ENCODE measurements at places on chromosomes 11 and 22.

GRCh38 chr11:65640483-65641296, 2.8 kb downstream of the SIPA1 start:
- DNase-seq: no peak

- DNase-seq: no peak
These were observed 6.5 kb downstream of the TMEM258 start for GRCh38 chr11:61785837-61786402.

GRCh38 chr11:111538407-111539114, 2.0 kb upstream of the LAYN start:
- DNase-seq: no peak

GRCh38 chr22:47445212-47445611, 682.8 kb downstream of the TBC1D22A start:
- no peak for DNase-seq

GRCh38 chr11:62538470-62539237, 8.0 kb downstream of the AHNAK start:
- DNase-seq: no peak

GRCh38 chr11:116310226-116310625, 462.6 kb downstream of the BUD13 start:
- no peak for DNase-seq

DNA sequence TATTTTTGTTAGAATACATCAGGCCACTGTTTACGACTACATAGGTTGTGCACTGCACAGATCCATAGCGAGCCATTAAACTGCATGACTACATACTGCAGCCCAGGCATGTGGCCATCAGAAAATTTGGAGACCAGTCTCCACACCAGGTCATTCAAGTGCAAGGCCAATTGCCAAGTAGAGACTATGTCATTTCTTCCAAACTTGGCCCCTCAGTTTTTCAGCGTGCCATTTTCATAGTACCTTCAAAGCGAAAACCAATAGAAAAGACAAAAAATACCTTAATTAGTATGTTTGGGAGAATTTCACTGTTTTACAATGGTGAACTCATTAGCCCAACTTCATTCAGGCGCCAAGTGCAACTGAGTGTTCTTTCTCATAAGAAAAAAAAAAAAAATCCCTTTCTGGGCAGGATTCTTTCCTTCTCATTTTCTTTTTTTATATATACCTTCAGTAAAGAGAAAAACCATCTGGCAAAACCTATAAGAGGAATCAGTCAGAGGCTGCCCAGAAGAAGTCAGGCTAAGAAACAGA, 30.4 kb downstream of the PAMR1 start:
- DNase-seq: no peak

- DNase-seq: no peak
These were observed 177.8 kb downstream of the EFCAB6 start for GRCh38 chr22:43634316-43634715.

- no peak for DNase-seq
These were observed 7.5 kb downstream of the SERPIND1 start for GRCh38 chr22:20781272-20781990.

DNA sequence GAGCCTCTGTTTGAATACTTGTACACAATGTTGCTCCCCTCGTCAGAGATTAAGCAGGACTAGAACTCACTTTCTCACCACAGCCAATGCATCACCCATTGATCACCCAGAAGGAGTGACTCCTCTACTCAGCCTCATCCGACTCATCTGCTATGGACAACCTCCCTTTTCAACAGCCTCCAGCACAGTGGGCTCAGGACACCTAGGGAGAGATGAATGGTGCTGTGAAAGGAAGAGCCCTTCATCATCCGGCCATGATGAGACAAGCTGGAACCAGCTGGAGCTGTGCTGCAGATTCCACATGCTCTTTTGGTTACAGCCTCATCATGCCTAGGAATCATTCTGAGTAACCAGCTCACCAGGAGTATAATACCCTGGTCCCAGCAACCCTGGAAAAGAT, 15.5 kb downstream of the C11orf91 start:
- no peak for DNase-seq

DNA sequence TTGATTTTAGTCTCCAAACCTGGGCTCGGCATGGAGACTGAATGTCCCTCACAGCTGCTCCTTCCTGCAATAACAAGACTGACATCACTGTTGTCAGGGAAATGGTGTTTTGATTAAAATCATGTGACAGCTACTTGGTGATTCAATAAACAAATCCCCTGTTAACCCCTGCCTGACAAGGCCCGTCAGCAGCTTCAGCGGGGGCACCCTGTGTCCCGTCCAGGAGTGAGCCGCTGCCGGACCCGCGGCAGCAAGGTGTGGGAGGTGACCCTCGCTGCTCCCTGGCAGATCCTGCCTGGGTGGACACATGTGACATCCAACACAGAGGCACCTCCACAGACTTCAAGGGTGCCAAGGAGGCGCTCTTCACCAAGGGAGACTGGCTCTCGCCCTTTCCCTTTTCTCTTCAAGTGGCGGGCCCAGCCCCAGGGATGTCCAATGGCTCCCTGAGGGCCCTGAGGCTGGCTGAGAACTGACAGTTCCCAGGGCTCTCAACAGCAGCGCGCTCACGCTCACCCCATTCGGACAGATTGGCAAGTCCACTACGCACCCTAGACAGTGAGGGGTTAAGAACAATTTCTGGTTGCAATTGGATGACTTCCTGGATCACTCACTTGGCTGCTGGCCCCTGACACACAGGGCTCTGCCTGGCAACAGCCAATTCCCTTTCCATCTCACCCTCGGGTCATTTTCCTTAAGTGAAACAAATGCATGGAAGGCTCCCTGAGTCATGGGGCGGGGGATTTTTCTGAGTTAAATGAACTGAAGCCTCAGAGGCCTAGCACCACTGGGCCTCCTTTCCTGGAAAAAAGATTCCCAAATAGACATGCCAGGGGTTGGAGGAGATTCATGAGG, 30.7 kb downstream of the PPP2R1B start:
- peak; percentile 91 for DNase-seq

GRCh38 chr11:3969613-3970012, 114.1 kb downstream of the STIM1 start:
- DNase-seq: no peak

DNA sequence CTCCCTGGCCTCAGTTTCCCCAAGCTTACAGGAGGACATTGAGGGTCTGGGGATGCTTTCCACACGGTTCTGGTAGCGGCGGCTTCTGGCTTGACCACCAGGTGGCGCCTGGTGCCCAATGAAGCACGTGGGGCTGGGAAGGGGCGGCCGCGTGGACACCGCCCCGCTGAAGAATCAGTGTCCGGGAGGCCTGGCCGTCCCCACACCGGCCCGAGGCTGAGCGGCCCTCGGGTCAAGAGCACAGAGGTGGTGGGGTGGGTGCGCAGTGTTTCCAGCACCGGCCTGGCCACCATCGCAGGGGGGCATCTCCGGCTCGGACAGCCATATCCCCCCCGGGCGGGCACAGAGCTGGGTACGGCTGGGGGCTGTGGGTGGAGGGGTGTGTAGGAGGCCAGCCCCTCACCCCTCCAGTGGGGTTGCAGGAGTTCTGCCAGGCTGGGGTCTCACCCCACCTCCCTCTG, 27.8 kb upstream of the PPARA start:
- peak; percentile 91 for DNase-seq

Measured in GM03348 (cell line).